NCI-H510A treated with DMSO at 0.1 percent for 48 hours (cell line): ENCODE measurements at places on chromosomes 3 and 15.

GRCh38 chr3:34396956-34397355 is 598.5 kb downstream of the PDCD6IP start:
- no peak for DNase-seq

GRCh38 chr3:54967731-54968161 is 39.9 kb upstream of the LRTM1 start:
- no peak for DNase-seq

DNA sequence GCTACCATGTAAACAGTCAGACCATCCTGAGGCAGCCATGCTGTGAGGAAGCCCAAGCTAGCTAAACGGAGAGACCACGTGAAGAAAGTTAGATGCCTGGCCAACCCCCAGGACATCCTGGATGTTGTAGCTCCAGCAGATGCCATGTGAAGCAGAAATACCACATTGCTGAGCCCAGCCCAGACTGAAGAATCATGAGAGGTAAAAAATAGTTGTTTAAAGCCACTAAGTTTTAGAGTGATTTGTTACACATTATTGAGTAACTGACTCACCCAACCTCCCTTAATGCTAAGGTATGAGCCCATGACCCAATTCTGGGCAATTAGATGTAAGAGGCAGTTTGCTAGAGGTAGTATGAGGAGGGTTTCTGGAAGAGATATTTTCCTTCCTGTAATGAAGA is 200.5 kb downstream of the THRB start:
- no peak for DNase-seq

GRCh38 chr3:49013738-49014660 is 4.4 kb downstream of the DALRD3 start:
- peak; percentile 31 for DNase-seq

DNA sequence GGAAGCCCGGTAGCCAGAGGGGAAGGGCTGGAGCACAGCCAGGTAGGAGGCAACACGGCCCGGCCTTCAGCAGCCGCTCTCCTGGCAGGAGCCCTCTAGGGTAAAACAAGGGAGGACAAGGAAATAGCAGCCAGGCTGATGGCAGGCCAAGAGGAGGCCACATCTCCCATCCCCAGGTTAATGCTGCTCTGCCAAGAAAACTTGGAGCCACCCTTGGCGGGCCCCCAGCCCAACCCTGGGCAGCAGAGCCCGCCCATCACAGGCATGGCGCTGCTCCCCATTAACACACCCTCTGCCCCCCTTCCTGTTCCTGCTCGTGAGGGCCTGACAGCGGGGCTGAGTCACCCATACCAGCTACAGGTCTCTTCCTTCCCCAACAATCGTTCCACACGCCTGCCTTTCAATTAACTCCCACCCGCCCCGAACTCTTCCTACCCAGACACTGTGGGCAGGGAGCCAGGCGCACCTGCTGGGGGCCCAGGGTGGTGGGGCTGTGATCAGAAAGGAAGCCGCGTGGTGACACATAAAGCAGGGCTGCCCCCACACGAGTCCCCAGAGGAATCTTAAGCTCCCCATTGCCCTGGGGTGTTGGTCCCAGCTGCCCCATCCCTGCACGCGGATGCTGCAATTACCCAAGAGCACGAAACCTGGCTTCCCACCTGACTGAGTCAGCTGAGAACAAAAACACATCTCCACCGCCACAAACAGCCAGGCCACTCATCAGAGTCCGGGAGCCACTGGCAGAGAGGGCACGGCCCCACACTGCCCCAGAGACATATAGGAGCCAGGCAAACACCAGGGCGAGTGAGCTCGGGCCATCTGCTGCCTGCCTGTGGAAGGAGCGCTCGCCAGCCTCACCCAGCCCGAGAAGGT is at the start of gene C15orf62:
TSS of gene C15orf62 (plus strand) at position 707 of the 873 bp plus-strand sequence. CDS start 516 bp downstream, outside the sequence.
- DNase-seq, result peak; percentile 38

DNA sequence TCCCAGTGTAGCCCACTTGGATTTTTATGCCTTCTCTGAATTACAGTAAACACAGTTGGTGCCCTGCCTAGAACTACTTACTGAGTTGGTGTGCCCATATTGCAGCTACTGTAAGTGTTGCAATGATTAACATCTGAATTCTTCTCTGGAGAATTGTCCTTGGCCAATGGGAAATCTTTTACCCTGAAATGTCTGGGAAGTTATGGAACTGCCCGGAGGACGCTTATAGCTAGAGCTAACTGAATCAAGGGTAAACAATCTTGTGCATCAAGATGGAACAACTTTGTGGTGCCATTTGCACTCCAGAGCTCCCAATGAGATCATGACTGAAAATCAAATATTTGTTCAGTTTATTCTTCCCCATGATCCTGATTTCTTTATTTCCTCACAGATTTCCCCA is 246.7 kb upstream of the CBLB start:
- DNase-seq, result no peak

DNA sequence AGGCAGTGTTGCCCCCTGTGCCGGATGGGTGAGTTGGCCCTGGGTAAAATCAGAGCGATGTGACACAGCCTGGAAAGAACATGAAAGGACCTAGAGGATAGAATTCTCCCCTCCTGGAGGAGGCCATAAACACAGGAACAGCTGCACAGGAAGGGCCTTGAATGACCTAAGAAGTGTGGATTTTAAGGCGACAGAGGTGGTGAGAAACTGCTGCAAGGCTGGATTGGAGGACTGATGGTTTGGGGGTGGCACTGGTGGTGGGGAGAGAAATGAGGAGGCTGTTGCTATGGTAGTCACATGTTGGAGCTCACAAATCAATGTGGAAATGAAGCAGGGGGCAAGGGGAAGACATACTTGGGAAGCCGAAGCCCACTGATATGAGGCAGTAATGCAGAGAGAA is 13.8 kb downstream of the XIRP1 start:
- DNase-seq, result no peak

DNA sequence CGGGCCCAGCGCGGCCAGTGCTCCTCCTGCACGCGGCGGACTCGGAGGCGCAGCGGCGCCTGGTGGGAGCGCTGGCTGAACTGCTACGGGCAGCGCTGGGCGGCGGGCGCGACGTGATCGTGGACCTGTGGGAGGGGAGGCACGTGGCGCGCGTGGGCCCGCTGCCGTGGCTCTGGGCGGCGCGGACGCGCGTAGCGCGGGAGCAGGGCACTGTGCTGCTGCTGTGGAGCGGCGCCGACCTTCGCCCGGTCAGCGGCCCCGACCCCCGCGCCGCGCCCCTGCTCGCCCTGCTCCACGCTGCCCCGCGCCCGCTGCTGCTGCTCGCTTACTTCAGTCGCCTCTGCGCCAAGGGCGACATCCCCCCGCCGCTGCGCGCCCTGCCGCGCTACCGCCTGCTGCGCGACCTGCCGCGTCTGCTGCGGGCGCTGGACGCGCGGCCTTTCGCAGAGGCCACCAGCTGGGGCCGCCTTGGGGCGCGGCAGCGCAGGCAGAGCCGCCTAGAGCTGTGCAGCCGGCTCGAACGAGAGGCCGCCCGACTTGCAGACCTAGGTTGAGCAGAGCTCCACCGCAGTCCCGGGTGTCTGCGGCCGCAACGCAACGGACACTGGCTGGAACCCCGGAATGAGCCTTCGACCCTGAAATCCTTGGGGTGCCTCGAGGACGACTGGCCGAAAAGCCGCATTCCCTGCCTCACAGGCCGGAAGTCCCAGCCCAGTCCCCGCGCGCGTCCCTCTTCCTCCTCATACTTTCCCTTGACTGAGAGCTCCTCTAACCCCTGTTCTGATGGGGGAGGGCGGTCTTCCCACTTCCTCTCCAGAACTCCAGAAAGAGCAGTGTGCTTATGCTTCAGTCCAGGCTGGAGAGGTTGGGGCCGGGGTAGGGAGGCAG is 1.4 kb upstream of the IL17RC start:
- peak; percentile 72 for DNase-seq
